Activated CD4-positive, alpha-beta memory T cell treated with anti-CD3 and anti-CD28 coated beads, Interleukin-2, amount 10 ng/mL, durations not matched to agents 7 days and 5 days (primary cell): ENCODE measurements at places on chromosomes 3 and 15. TPM values are rescaled to one million over a fixed set of nuclear protein-coding genes. Genes with fewer than 3 reads are reported as not detected.

The CCDC174 gene
- total RNA-seq = 27.4 TPM

The CDHR4 gene
- not detected for total RNA-seq

The KBTBD13 gene
- total RNA-seq = not detected

The EIF2B5 gene
- 45.9 TPM for total RNA-seq

The CNTN4 gene
- total RNA-seq = not detected

The IMPG2 gene
- total RNA-seq = 0.18 TPM

The GHSR gene
- total RNA-seq = not detected

The CD86 gene
- total RNA-seq = 21.6 TPM

The GOLGA6L10 gene
- total RNA-seq = 0.95 TPM

The SOX2 gene
- not detected for total RNA-seq

The NR2F2 gene
- not detected for total RNA-seq

The PHLDB2 gene
- total RNA-seq = 4.6 TPM

The TEX9 gene
- total RNA-seq = 0.78 TPM

The DUOXA1 gene
- not detected for total RNA-seq

The CPLX3 gene
- total RNA-seq = 0.18 TPM

GRCh38 chr3:24259901-24260512 lies 234.6 kb downstream of the THRB start:
- no peak overlapping the region for H3K27ac ChIP-seq
- no peaks in the 10 kb centered on the region for H3K4me1 ChIP-seq
- DNase-seq = no peak

DNA sequence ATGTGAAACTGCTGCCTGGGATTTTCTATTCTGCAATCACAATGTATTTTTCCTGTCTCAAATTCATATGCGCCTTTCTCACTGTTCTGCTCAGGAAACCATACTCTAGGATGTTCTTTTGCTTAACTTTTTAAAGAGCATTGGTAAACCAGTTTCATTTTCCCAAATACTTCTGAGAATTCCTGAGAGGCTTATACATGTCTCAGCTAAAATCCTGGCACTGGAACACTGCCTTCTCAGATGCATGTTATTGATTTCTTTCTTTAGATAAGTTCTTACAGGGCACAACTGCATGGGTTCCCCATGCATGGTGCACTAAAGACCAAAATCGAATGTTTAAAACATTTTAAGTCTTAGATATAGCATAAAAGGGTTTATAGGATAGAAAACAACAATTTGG lies 178.3 kb upstream of the PLSCR5 start:
- H3K4me3 ChIP-seq = no peak overlapping the region
- H3K27me3 ChIP-seq = no peaks in the 10 kb centered on the region

DNA sequence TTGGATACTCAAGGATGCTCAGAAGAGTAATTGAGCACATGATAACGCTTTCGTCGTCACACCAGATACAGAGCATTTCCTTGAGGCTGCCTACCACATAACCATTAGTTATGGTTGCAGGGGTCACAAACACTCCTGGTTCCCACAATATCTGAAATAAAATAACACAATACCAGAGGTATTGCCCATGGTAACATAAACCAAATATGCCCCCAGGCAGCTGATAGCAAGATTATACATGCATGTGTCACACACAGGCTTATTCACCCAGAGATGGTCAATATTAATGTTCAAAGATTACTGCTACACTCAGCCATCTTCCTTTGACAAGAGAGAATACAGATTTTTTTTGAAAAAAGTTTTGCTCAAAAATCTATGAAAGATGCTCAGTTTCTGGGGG lies 7.3 kb downstream of the RPL39L start:
- peaks cover 66% of the 10 kb centered on the region for H3K36me3 ChIP-seq
- no peaks in the 10 kb centered on the region for H3K27me3 ChIP-seq
- H3K27ac ChIP-seq = no peak overlapping the region
- peaks cover 47% of the 10 kb centered on the region for H3K4me1 ChIP-seq
- no peak for DNase-seq

- no peaks in the 10 kb centered on the region for H3K27me3 ChIP-seq
- H3K4me1 ChIP-seq = peaks cover 56% of the 10 kb centered on the region
- H3K27ac ChIP-seq = peak overlapping the region; percentile 98
- DNase-seq = peak; percentile 69
Measured at GRCh38 chr15:65832549-65833364, 36.5 kb upstream of the RAB11A start.

- no peak for DNase-seq
- peak overlapping the region; percentile 21 for H3K4me3 ChIP-seq
- H3K27me3 ChIP-seq = peaks cover 80% of the 10 kb centered on the region
- no peak overlapping the region for H3K27ac ChIP-seq
- H3K4me1 ChIP-seq = peaks cover 3% of the 10 kb centered on the region
Measured at GRCh38 chr3:181727341-181728032, 15.8 kb downstream of the SOX2 start.

DNA sequence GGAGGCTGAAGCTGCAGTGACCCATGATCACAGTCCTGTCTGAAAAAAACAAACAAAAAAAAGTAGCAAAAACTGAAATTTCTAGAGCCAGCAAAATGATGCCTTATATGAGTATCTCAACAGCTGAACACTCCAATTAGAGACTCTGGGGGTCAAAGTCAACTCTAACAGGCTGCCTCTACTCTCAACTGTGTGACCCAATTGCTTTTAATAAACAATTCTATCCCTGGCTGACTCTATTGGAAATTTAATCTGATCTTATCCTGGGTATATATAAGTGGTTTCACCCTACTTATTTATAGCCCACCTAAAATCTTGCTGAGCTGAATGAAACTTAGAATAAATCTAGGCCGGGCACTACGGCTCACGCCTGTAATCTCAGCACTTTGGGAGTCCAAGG lies 29.0 kb downstream of the SMARCC1 start:
- H3K4me1 ChIP-seq = no peaks in the 10 kb centered on the region
- no peaks in the 10 kb centered on the region for H3K27me3 ChIP-seq
- peaks cover 22% of the 10 kb centered on the region for H3K36me3 ChIP-seq
- no peak overlapping the region for H3K27ac ChIP-seq
- no peak overlapping the region for H3K4me3 ChIP-seq
- no peak for DNase-seq

DNA sequence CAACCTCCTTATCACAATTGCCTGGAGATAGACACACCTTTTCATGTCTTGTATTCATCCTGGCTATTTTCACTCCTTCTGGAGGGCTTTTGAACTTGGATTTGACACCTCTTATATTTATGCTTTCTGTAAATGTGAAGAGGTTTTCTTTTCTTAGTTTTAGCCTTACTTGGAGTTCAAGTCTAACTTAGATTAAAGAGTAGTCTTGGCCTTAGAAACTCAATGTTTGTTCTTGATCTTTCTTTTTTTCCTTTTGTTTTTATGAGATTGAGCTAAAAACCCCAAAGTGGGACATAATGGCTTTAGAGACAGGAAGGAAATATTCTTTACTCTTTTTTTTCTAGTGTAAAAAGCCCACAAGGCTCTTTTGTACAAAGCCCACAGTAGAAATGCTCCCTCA lies 1054.9 kb downstream of the ROBO1 start:
- no peaks in the 10 kb centered on the region for H3K36me3 ChIP-seq
- no peaks in the 10 kb centered on the region for H3K4me1 ChIP-seq
- no peak overlapping the region for H3K4me3 ChIP-seq
- no peak for DNase-seq
- H3K27ac ChIP-seq = no peak overlapping the region

DNA sequence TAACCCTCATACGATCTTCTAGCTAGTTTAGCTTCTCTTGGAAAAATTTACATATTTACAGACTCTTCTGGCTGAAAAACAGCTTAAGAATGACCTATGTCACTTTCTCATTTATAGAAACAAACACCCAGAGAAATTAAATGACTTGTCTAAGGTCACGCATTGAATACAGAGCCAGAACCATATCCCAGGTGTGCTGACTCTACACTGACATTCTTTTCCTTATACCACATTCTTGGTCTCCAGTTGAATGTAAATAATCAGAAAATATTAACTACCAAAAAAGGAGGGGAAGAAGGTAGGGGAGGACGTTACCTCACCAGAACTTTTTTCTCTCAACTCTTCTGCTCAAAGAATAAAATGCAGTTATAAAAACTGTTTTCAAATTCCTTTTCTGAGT lies 95.0 kb downstream of the THRB start:
- no peak overlapping the region for H3K27ac ChIP-seq
- no peak for DNase-seq
- no peaks in the 10 kb centered on the region for H3K27me3 ChIP-seq

DNA sequence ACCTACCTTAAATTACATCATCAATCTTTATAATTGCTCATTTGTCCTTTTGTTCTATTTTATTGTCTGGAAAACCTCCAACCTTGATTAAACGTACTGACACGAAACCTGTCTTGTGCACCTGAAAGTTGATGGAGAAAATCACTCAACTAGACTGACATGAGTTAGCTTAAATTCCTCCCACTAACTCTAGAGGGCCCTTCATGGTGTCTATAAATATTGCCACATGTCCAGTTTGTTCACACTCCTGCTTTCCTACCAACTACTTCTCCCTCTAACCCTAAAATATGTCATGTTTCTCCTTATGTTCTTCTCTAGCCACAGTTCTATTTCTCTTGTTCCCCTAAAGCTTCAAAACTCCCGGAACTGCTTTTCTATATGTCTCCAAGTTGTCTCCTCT lies 59.8 kb upstream of the SGO1 start:
- no peak for DNase-seq
- no peak overlapping the region for H3K4me3 ChIP-seq
- no peaks in the 10 kb centered on the region for H3K4me1 ChIP-seq
- H3K27ac ChIP-seq = no peak overlapping the region
- H3K27me3 ChIP-seq = peaks cover 6% of the 10 kb centered on the region
- H3K36me3 ChIP-seq = no peaks in the 10 kb centered on the region

- H3K4me1 ChIP-seq = no peaks in the 10 kb centered on the region
- H3K27me3 ChIP-seq = no peaks in the 10 kb centered on the region
- H3K27ac ChIP-seq = no peak overlapping the region
- H3K4me3 ChIP-seq = no peak overlapping the region
Measured at GRCh38 chr3:31086698-31087097, 192.2 kb upstream of the GADL1 start.

- DNase-seq = no peak
- H3K36me3 ChIP-seq = no peaks in the 10 kb centered on the region
- H3K4me3 ChIP-seq = no peak overlapping the region
- no peak overlapping the region for H3K27ac ChIP-seq
Measured at GRCh38 chr3:178100908-178101307, 435.3 kb upstream of the KCNMB2 start.

GRCh38 chr3:38164643-38164951 lies 740 bp upstream of the OXSR1 start:
- DNase-seq = no peak
- no peaks in the 10 kb centered on the region for H3K27me3 ChIP-seq
- peak overlapping the region; percentile 96 for H3K4me3 ChIP-seq
- H3K36me3 ChIP-seq = peaks cover 20% of the 10 kb centered on the region
- peaks cover 50% of the 10 kb centered on the region for H3K4me1 ChIP-seq

- peak overlapping the region; percentile 15 for H3K27ac ChIP-seq
- DNase-seq = no peak
- H3K4me3 ChIP-seq = no peak overlapping the region
- peaks cover 13% of the 10 kb centered on the region for H3K27me3 ChIP-seq
Measured at GRCh38 chr3:179969525-179969924, 67.2 kb downstream of the PEX5L start.

DNA sequence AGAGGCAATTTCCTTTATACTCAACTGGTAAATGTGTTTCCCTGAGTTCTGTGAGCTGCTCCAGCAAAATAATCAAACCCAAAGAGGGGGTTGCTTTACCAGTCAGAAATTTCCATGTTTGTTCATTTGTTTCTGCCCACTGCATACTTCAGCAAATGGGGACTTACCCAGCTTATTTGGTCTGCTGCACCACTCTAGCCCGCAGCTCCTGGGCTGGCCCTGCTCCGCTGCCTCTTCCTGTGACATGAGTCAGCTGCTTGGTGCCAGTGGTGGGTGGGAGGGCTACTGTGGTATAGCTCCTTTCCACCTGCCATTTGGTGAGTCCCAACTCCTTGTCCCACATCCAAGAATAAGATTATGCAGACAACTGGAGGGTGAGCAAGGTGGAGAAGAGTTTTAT lies 644.2 kb downstream of the MCTP2 start:
- no peak overlapping the region for H3K4me3 ChIP-seq
- H3K36me3 ChIP-seq = no peaks in the 10 kb centered on the region
- DNase-seq = no peak
- no peaks in the 10 kb centered on the region for H3K27me3 ChIP-seq
- H3K4me1 ChIP-seq = no peaks in the 10 kb centered on the region

- H3K27ac ChIP-seq = no peak overlapping the region
- DNase-seq = no peak
- H3K27me3 ChIP-seq = no peaks in the 10 kb centered on the region
- no peaks in the 10 kb centered on the region for H3K36me3 ChIP-seq
- H3K4me3 ChIP-seq = no peak overlapping the region
Measured at GRCh38 chr3:76349715-76350480, 564.5 kb upstream of the ZNF717 start.

DNA sequence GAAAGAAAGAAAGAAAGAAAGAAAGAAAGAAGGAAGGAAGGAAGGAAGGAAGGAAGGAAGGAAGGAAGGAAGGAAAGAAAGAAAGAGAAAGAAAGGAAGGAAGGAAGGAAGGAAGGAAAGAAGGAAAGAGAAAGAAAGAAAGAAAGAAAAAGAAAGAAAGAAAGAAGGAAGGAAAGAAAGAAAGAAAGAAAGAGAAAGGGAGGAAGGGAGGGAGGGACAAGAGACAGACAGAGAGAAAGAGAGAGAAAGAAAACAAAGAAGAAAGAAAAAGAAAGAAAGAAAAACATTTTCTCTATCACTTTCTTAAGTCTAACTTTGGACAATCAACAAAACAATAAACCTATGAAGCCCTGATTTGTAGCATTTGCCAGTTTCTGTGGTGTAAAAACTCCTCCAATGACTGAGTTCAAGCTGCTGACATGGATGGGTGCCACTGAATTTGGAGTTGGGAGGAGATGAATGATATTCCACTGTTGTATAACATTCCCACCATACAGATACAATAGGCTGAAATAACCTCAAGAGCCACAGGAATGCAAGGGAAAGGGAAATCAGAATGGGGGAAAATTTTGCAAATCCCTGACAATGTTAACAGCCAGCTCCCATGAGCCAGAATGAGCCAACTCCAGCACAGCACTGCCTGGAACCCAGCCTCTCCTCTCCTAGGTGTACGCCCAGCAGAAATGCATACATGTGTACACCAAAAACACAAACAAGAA lies 15.0 kb upstream of the RTP3 start:
- DNase-seq = no peak
- no peak overlapping the region for H3K4me3 ChIP-seq
- no peak overlapping the region for H3K27ac ChIP-seq
- no peaks in the 10 kb centered on the region for H3K4me1 ChIP-seq

- peaks cover 54% of the 10 kb centered on the region for H3K36me3 ChIP-seq
- no peaks in the 10 kb centered on the region for H3K27me3 ChIP-seq
- no peak for DNase-seq
- H3K4me3 ChIP-seq = no peak overlapping the region
Measured at GRCh38 chr3:141578202-141578973, 91.6 kb downstream of the RASA2 start.

GRCh38 chr3:134567605-134568004 lies 81.7 kb downstream of the CEP63 start:
- no peak overlapping the region for H3K4me3 ChIP-seq
- peaks cover under 1% of the 10 kb centered on the region for H3K4me1 ChIP-seq
- DNase-seq = no peak
- H3K27ac ChIP-seq = no peak overlapping the region
- H3K27me3 ChIP-seq = no peaks in the 10 kb centered on the region

GRCh38 chr15:91694831-91695210 lies 158.7 kb upstream of the SLCO3A1 start:
- no peaks in the 10 kb centered on the region for H3K4me1 ChIP-seq
- no peak for DNase-seq
- no peaks in the 10 kb centered on the region for H3K27me3 ChIP-seq
- no peak overlapping the region for H3K27ac ChIP-seq
- H3K36me3 ChIP-seq = no peaks in the 10 kb centered on the region
- no peak overlapping the region for H3K4me3 ChIP-seq

GRCh38 chr15:68177742-68178141 lies 27.4 kb downstream of the CALML4 start:
- no peak overlapping the region for H3K27ac ChIP-seq
- H3K36me3 ChIP-seq = peaks cover 55% of the 10 kb centered on the region
- no peaks in the 10 kb centered on the region for H3K4me1 ChIP-seq
- no peak overlapping the region for H3K4me3 ChIP-seq
- no peaks in the 10 kb centered on the region for H3K27me3 ChIP-seq
- no peak for DNase-seq
